ENCODE measurements at places on chromosomes 7 and 10. TPM values are rescaled to one million over a fixed set of nuclear protein-coding genes. Genes with fewer than 3 reads are reported as not detected.

The FLNC gene
- total RNA-seq: 0.27 TPM

The IL6 gene
- total RNA-seq: under 0.01 TPM

The CCL24 gene
- total RNA-seq: not detected

The TFR2 gene
- 51.7 TPM for total RNA-seq

The TMEM270 gene
- not detected for total RNA-seq

The BLOC1S2 gene
- 11.3 TPM for total RNA-seq

The TACR2 gene
- total RNA-seq: 0.27 TPM

The RSPH10B2 gene
- under 0.01 TPM for total RNA-seq

The AKR1E2 gene
- total RNA-seq: 31.5 TPM

The HOXA9 gene
- 105 TPM for total RNA-seq

The TRIM50 gene
- total RNA-seq: not detected

The MYO1G gene
- total RNA-seq: 150 TPM

The RBP4 gene
- not detected for total RNA-seq

The GIMAP4 gene
- 1.3 TPM for total RNA-seq

The CLRN3 gene
- total RNA-seq: not detected

GRCh38 chr10:128744092-128744491 is 617.9 kb upstream of the MKI67 start:
- DNase-seq: no peak

- no peak for DNase-seq
These were observed 594 bp upstream of the RP9 start for GRCh38 chr7:33109758-33110238.

DNA sequence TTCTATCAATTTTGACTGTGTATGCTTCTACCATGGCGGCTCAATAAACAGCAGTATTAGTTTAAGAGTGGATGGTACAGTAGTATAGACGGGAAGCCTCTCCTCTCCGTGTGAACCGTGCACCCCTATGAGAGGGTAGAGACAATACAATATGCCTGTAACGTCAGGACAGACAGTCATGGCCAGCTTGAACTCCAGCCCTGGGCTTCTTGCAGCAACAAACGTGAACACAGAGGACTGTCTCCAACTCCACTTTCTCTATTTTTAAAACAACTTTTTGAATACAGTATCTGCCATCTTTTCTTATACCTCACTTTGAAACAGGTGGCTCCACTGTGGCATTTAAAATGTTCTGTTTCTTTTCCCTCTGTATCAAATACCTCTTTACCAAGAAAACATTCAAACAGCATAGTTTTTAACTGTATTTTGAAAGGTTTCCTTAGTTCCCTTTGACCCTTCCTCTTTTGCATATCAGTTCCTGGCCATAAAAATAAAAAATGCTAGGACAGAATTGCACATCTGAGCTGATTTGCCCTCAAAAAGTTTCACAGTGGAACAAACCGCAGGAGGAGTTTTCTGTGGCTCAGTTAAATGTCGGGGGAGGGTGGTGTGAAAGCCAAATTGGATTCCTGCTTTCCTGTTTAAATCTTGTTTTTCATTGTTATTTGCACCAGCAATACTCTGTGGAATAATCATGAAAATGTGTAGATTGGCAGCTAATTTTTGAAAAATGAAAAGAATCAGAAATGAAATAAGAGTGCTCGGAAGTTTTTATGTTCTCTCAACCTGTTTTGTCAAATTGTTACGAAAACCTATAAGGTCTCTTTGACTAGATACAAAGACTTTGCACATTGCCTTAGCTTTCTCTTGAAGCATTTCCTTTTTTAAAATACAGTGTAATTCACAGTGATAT is 8.0 kb downstream of the IKZF1 start:
- DNase-seq: no peak

- no peak for DNase-seq
These were observed 1.4 kb downstream of the CHST3 start for GRCh38 chr10:71965623-71966022.

- no peak for DNase-seq
These were observed 93.5 kb upstream of the SLC25A13 start for GRCh38 chr7:96415293-96415940.

GRCh38 chr7:12727455-12728191 is 40.2 kb downstream of the ARL4A start:
- no peak for DNase-seq

GRCh38 chr7:6254866-6255265 is 17.6 kb downstream of the CYTH3 start:
- no peak for DNase-seq

- no peak for DNase-seq
These were observed 284.7 kb downstream of the BICC1 start for GRCh38 chr10:58797356-58797755.

GRCh38 chr7:123747620-123748141 is 1.1 kb downstream of the WASL start:
- peak; percentile 55 for DNase-seq

DNA sequence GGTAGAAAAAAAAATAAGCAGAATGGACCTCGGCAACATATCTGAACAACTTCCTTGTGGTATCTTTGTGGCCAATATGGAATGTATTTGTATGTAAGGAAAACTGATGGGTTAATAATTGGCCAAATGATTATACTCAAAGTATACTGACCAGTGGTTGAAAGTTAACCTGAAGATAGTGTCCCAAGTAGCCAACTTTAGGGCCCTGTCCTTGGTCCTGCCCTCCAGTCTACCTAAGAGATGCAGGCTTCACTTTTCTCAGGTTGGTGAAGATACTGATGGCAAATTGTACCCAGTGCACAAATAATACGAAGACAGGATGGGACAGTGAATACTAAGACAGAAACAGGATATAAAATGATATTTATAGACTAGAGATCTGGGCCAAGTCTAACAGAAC is 109.2 kb downstream of the SORCS3 start:
- no peak for DNase-seq

DNA sequence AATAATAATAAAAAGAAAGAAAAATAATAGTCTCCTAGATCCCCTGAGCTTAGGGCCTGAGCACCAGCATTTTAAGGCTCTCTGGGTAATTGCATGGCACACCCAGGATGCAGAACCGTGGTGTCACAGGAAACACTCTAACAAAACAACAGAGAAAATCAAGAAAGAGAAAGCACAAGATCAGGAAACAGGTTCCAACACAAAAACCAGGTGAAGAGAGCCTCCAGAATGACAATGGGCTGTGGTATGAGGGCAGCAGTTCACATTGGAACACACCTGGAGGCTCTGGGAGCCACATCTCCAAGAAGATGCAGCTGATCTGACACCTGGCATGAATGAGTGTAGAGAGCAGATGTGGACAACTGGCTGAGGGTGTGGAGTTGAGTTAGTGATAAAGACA is 7.1 kb downstream of the MMRN2 start:
- DNase-seq: no peak

GRCh38 chr7:103989200-103989784 is at the start of gene RELN:
RELN (minus strand) TSS chr7:103989658; CDS start chr7:103989356, 302 bp downstream.
- peak; percentile 26 for DNase-seq

DNA sequence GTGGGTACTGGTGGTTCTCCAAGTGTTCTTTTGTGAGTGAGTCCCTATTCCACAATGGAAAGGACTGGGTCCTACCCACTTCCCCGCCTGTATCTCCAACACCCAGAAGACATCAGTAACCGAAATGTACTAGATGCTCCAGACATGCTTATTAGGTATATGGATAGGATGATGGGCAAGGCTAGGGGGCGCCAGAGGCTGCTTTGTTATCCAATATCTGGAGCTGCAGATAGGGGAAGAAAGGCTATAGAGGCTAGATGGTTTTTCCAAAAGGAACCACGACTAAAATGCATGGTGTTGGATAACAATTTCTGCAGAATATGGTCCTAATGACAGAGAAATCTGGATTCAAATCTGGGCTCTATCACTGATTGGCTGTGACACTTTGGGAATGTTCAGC is 56.2 kb upstream of the TM9SF3 start:
- no peak for DNase-seq

DNA sequence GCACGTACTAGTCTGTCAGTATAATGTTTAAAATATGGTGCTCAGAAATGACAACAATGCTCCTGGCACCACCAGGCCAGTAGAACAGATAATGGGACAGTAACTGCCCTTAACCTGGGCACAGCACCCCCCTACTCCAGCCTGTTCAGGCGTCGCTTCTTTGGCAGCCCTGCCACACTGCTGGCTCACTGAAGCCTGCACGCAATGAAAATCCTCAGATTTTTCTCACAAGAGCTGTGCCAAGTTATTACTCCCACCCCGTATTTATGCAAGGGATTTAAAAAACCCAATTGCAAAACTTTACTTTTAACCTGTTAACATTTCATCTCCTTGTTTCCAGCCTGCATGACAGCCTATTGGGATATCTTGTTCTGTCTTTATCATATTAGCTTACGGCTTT is 56.6 kb upstream of the LAMB1 start:
- DNase-seq: no peak

DNA sequence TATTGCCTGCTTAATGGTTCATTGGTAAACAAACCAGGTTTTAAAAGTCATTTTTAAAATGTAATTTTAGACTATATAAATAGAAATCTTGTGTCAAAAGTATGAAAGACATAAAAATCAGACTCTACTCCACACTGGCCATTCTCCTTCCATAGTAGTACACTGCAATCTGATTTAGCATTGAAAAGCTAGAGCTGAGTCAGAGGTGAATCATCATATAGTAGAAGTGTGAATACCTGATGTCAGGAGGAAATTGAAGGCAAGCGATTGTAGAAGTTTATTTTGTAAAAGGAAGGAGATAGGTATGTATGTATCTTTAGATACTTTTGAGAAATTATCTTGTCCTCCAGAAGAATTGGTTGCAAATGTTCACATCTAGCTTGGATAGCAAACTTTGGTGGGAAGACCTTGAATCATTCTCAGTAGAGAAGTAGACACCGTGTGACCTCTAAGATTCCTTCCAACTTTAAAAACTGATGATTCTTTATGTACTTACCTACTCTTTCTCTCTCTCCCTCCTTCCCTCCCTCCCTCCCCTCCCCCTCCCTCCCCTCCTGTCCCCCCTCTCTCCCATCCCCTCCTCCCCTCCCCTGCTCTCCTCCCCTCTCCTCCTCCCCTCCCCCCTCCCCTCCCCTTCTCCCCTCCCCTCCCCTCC is 88.1 kb downstream of the BTAF1 start:
- DNase-seq: no peak

GRCh38 chr7:68216051-68216450 is 1219.4 kb downstream of the TYW1 start:
- DNase-seq: no peak

DNA sequence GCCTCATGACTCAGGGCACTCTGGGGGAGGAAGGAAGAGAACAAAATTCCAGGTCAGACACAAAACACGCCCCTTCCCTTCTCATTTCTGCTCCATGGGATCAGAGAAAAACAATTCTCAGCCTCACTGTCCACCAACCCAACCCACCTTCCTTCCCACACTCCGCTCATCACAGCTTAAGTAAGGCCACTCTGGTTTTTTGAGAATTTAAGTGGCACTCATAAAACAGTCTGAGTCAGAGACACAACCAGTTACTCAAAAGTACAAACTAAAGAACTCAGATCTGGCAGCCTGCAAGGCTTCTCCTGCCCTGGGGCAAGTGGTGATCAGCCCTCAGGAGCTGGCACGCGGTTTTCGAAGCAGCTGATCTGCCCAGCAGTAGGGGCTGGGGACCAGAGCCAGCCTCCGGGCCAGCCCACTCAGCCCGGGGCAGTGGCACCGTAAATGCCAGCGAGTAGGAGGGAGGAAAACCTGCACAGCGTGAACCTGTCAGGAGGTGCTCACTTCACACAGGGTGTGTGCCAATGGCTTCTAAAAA is 39.1 kb upstream of the ABLIM1 start:
- DNase-seq: no peak

- DNase-seq: peak; percentile 13
These were observed 279.7 kb downstream of the ADRA2A start for GRCh38 chr10:111356571-111356970.

DNA sequence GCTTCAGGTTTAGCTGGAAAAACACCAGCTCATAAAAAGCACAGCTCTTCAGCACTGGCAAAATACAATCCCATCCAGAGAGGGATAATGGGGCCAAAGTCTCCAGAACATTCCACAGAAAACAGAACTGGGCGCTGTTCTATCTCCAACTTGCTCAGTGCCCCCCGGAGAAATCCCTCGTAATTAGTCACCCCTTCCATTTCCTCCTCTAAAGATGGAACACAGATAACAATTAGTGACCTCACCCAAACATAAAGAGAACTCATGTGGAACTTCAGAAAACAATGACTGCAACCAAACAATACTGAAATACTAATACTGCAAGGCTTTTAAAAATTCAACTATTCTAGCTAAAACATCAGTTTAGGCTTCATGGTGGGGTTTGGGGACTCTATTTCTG is 46.3 kb downstream of the KIAA1549 start:
- peak; percentile 11 for DNase-seq

- DNase-seq: no peak
These were observed 163.9 kb downstream of the CACNB2 start for GRCh38 chr10:18303851-18304801.

- DNase-seq: no peak
These were observed 722.8 kb downstream of the AUTS2 start for GRCh38 chr7:70321016-70321590.

DNA sequence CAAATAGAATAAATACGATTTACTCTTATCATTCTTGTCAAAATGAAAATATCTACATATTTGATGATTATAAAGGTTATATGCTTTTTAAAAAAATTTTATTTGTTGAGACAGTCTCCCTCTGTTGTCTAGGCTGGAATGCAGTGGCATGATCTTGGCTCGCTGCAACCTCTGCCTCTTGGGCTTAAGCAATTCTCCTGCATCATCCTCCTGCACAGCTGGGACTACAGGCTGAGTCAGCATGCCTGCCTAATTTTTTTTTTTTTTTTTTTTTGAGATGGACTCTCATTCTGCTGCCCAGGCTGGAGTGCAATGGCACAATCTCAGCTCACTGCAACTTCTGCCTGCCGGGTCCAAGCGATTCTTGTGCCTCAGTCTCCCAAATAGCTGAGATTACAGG is 48.9 kb downstream of the PUS7 start:
- DNase-seq: no peak

- no peak for DNase-seq
These were observed 32.2 kb downstream of the NAMPT start for GRCh38 chr7:106252568-106252967.

GRCh38 chr10:124605856-124606812 is 138.0 kb downstream of the FAM53B start:
- DNase-seq: no peak

DNA sequence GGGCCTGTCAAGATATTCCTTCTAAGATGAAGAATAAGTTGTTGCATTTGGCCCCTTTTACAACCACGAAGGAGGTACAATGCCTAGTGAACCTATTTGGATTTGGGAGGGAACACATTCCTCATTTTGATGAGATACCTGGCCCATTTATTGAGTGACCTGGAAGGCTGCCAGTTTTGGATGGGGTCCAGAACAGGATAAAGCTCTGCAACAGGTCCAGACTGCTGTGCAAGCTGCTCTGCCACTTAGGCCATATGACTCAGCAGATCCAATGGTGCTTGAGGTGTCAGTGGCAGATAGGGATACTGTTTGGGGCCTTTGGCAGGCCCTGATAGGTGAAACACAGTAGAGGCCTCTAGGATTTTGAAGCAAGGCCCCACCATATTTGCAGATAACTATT is 704.6 kb downstream of the CCSER2 start:
- no peak for DNase-seq

- no peak for DNase-seq
These were observed 3.1 kb upstream of the MACC1 start for GRCh38 chr7:20220293-20220761.

- no peak for DNase-seq
These were observed 1.7 kb downstream of the CYP3A4 start for GRCh38 chr7:99782012-99782953.

- DNase-seq: no peak
These were observed 260.2 kb upstream of the TMEM72 start for GRCh38 chr10:44650691-44651661.

GRCh38 chr7:74525140-74525539 is 71.4 kb downstream of the GTF2IRD1 start:
- no peak for DNase-seq

- no peak for DNase-seq
These were observed 56.8 kb downstream of the BBS9 start for GRCh38 chr7:33186192-33186591.
